ENCODE measurements at places on chromosomes 2 and 18.

DNA sequence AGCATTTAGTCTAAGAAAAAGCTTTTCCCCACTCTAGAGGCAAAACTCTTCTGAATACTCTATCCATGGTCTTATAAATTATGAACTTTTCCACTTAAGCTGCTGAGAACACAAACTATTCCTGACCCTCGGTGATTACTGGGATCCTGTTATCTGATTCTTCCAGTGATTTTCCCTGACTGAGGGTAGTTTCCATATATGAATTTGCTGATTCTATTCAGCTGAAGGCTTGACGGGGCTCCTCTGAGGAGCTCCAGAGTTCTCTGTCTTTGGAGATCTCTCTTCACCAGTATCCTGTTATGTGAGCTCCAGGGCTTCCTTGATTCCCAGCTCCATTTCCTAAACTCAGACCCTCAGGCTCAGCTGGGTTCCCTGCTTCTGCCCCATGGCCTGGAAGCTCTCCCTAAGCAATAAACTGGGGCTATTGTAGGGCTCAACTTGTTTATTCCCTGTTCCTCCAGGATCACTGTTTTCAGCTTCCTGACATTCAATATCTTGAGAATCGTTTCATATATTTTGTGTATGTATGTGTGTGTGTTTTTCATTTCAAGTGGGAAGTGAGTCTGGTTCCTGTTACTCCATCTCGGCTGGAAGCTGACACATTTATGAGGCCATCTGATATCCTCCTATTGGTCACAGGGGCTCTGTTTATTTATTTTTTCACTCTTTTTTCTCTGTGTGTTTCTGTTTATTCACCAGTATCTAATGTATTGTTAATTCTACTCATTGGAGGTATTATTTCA, 78.2 kb downstream of the ARHGAP28 start:
- no peak for DNase-seq

GRCh38 chr2:171008550-171009205, 79.6 kb downstream of the GORASP2 start:
- no peak for DNase-seq

GRCh38 chr2:190678444-190679162, 29.7 kb downstream of the NAB1 start:
- no peak for DNase-seq

DNA sequence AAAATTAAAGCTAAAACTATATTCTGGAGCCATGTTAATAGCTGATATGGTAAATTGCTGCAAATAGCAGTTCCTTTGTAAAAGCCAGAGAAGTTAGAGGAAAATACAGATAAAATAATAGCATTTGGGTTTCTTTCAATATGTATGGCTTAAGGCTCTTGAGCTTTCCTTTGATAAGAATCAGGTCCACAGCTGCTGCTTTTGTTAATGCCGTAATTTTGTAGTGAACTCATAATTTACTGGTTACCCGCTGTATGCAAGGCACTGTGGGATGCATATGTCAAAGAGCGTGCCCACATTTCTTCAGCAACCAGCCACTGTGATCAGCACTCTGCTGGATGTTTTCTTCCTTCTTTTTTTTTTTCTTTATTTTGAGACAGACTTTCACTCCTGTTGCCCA, 79.1 kb downstream of the MOGAT1 start:
- DNase-seq: no peak

- no peak for DNase-seq
These were observed 1.3 kb upstream of the ACKR3 start for GRCh38 chr2:236568068-236568921.

Data from A549 (cell line).